ENCODE measurements at places on chromosomes 1 and 21. TPM values are rescaled to one million over a fixed set of nuclear protein-coding genes. Genes with fewer than 3 reads are reported as not detected.

Gene MMP23B
- 1.4 TPM for total RNA-seq

Gene TTLL7
- 2.7 TPM for total RNA-seq

Gene RYR2
- total RNA-seq: not detected

Gene SPRR2B
- total RNA-seq: not detected

Gene LRRC8C
- total RNA-seq: 31.7 TPM

Gene SNX7
- not detected for total RNA-seq

Gene VHLL
- not detected for total RNA-seq

Gene MAB21L3
- 0.26 TPM for total RNA-seq

Gene MRTO4
- total RNA-seq: 137 TPM

Gene CGN
- 2.0 TPM for total RNA-seq

Gene RGS5
- 2.0 TPM for total RNA-seq

Gene TBX15
- total RNA-seq: not detected

Gene OR2T11
- not detected for total RNA-seq

Gene PTAFR
- total RNA-seq: 0.29 TPM

Gene RGS18
- total RNA-seq: not detected

Gene CCDC27
- not detected for total RNA-seq

Gene S100A2
- not detected for total RNA-seq

Gene FAM163A
- not detected for total RNA-seq

Gene CAPN9
- not detected for total RNA-seq

Gene HAO2
- not detected for total RNA-seq

Gene SPRR3
- not detected for total RNA-seq

Gene SELP
- 0.42 TPM for total RNA-seq

Gene CSMD2
- total RNA-seq: not detected

Gene MYOG
- not detected for total RNA-seq

Gene TMEM82
- not detected for total RNA-seq

Gene DISP1
- 1.9 TPM for total RNA-seq

Gene TRIM46
- 4.9 TPM for total RNA-seq

Gene HAPLN2
- total RNA-seq: not detected

Gene TNFRSF8
- total RNA-seq: 2.6 TPM

Gene SSU72
- 131 TPM for total RNA-seq

Gene OR2W3
- total RNA-seq: not detected

Gene TFF2
- total RNA-seq: not detected

Gene PTPRU
- 0.74 TPM for total RNA-seq

Measured in activated naive CD8-positive, alpha-beta T cell treated with anti-CD3 and anti-CD28 coated beads for 36 hours (primary cell).